SK-N-DZ (cell line): ENCODE measurements at places on chromosomes 12 and 14.

DNA sequence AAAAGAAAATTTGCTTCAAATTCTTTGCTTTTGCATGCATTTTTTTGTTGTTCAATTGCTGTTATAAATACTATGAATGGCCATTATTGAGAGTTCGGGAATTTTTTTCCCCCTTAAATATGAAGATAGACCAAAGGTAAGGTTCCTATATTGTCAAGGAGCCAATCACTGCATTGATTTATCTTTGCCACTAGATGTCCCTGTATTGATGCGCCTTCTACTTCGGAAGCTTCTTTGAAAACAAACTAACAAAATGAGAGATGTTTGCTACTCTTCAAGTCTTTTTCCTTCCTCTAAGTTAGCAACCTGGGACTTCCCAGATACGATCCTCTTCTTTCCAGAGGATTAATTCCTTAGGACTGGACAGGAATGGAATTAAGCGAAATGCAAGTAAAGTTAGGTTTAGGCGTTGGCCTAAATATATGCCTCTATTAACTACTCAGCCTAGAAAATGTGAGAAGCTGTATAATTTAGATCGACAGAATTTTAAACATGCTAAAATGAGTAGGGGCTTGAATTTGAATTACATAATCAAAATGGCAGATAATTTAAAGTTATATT is 318.1 kb downstream of the AEBP2 start:
- DNase-seq = peak; percentile 50

GRCh38 chr12:41621291-41621690 is 433.2 kb downstream of the PDZRN4 start:
- no peak for DNase-seq

DNA sequence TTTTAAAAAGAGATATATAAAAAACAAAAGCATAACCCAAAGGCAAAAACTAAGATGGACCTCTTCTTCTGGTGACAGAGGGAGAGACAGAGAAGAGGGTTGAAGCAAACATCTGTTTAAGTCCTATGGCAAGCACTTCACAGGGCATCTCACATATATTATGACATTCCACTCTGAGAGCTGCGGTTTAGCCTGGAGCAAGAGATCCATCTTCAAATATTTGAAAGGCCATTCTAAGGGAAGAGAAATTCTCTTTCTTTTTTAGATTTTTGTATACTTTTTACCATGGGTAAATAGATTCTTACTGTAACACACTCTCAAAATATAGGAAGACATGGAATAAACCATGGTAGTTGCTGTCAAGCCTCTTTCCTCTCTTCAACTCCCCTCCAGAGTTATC is 204.1 kb downstream of the GXYLT1 start:
- DNase-seq = no peak

GRCh38 chr12:122499991-122500684 is 594 bp downstream of the ZCCHC8 start:
- DNase-seq = no peak

- DNase-seq = no peak
Measured at GRCh38 chr12:99232324-99232723, 415.2 kb upstream of the GARIN6 start.

DNA sequence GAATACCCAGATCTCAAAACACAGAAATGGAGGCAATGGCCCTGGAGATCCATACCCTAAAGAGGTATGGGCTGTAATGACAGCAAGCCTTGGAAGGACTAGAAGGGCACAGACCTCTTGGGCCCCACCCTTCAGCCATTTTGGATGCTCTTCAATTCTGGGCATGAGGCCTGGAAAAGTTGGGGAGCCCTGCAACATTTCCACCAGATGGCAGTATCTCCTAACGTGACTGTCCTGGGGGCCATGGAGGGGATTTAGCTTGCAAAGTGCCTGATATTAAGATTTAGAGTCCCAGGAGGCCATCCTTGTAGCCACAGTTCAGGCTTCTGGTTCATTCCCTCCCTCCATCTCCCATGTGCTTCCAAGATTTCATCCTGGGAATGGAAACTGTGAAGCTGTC is 30.2 kb downstream of the KCNA5 start:
- no peak for DNase-seq

DNA sequence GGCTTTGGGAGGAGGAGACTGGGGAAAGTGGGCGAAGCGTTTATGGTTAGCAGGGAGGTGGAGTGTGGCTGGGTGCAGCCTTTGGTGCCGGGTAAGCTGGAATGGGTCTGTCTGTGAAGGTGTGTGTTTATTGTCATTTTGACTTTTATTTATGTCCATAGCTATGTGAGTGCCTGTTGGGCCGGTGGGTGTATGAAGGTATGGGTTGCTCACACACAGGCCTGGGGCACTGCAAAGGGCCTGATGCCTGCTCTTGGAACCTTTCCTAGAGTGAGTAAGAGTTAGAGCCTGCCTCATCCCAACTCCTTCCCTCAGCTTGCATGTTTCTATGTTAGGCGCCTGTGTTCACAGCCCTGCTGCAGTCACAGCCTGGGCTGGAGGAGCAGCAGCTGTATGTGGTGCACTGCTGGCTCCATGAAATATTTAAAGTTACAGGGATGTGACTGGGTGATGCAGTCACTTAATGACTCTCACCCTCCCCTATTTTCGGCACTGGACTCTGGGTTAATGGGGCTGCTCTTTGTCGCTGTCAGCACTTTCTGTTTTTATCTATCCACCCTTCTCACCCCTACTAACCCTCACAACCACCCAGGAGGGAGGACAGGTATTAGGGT is 2.6 kb upstream of the PPP1R1A start:
- DNase-seq = no peak

DNA sequence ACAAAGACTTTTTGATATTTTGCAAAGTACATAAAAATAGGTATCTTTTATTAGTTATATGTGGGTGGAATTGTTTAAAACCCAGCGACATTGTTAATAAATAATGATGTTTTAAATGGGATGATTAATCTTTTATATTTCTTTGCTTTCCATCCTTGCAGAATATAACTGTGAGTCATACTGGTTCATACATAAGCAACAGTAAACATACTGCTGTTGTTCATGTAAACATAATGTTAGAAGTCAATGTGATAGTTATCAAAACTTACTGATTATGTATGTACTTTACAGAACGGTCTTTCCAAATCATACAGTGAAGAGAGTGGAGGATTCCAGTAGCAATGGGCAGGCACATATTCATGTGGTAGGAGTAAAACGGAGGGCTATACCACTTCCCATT is 119.8 kb downstream of the ARID2 start:
- no peak for DNase-seq

- DNase-seq = no peak
Measured at GRCh38 chr14:102089621-102090343, 2.9 kb upstream of the HSP90AA1 start.

DNA sequence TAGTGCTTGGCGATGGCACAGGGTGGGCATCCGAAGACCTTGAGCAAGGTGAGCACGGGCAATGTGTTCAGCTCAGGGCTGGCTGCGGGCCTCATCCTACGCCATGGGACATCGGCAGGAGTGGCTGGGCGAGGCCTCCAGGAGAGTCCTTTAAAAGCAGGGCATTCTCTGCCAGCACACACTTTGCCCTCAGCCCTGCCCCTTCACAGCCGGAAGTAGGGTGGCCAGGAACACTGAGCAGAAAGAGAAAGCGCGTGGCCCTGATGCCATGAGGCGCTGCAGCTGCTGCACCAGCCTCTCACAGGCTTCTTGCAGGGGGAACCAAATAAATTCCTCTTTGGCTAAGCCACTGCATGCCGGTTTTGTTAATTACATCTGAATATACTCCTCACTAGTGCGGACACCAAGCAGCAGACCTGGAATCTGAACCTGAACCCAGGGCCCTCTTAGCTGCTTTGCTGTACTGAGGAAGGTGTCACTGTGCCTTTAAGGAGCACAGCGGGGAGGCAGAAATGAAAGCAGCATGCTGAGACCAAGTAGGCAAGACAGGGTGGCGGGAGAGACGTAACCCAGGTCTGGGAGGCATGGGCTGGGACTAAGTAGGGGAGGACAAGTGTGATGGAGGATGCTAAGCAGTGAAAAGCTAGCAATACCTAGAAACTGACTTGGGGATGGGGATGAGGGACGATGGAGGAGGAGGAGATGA is 155.2 kb downstream of the TTC7B start:
- DNase-seq = no peak

DNA sequence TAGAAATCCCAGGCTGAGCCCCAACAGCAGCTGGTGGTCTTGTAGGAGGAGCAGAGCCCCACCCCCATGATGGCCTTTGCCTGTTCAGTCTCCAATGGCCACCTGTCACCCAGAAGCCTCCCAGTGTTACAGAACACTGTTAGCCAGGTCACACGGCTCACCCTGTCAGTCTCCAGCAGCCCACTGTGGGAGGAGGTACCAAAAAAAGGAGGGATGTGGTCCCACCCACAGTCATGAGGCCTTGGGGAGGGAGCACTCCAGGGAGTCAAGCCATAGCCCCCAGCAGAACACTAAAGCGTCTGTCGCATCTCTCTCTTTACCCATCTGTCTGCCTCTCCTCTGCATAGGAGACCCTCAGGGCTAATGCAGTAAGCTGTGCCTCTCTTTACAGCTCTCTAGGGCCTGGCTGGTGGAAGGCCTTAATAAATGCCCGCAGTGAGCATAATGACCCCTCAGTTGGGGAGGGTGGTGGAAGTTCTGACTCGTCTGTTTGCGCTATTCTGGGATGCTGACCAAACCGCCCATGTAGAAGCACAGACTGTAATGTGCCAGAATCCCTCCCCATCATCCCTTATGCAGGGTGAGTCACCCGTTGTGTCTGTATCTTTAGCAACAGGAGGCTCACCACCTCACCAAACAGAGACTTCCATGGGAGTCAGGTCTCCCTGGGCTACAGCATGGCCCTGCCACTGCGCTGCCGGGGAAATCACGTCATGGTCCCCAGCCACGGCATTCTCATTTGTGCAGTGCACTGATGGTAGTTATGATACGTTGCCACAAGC is 14.6 kb downstream of the C14orf132 start:
- DNase-seq = no peak

- DNase-seq = no peak
Measured at GRCh38 chr12:121537814-121538698, 42.8 kb downstream of the KDM2B start.

DNA sequence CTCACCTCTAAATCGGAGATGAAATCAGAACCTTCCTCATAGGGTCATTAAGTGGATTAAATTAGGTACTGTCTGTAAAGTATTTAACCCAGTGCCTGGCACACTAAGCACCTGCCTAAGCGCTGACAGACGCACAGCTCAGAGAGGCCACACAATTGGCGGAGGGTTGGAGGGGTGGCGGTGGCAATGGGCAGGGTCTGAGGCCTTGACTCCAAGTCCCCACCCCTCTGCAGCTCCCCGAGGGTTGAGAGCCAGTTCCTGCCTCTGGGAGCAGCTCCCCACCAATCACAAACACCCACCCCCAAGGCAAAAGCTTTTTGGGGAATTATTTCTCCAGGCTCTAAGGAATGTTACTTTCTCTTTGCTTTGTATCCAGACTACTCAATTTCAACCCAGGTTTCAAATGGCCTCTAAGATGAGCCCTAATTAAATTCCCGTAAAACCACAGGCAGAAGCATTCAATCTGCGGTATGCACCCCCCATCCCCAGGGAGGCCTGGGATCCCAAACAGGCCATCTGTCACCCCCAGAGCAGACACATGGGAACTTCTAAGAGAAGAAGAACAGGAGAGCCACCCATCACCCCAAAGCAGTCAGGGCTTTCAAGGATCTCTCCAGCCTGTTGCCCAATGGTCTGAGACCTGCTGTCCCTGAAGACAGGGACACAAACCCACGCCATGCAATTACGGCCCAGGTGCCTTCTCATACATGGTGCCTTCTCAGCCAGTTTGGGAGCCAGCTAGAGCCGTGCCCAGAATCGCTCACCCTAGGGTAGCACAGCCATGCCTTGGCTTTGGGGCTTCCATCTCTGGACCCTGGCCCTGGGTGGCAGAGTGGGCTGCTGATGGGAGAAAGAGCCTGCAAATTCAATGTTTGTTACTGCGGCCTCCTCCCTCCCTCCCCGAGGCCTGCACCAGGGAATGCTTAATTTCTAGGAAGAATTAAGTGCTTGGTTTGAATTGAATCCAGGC is 66.1 kb downstream of the CHGA start:
- peak; percentile 77 for DNase-seq

DNA sequence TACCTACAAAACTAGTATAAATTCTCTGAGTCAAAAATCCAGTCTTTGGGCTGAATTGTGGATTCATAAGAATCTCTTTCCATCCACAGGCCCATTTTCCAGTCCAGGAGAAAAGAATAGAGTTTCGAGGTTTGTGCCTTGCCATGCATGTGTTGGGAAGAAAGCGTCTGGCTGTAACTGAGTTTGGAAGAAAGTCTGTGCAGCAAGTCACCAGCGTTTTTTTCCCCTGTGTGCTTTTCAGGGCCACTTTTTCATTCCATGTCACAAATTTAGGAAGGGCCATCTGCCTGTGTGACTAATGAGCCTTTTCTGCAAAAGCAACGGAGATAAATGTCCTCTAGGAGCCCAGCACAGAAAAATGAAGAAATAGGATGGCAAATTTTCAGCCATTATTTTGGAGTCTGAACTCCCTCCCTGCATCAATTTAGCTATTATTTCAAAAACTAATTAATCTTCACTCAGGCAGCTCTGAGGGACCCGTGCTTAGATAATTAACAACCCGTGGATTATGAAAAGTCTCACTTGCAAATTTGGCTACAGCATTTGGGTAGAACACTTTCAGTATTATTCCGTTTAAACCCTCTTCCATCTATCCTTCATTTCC is 261.5 kb downstream of the SUDS3 start:
- no peak for DNase-seq

GRCh38 chr12:1502379-1502720 is 92.0 kb downstream of the FBXL14 start:
- DNase-seq = no peak

DNA sequence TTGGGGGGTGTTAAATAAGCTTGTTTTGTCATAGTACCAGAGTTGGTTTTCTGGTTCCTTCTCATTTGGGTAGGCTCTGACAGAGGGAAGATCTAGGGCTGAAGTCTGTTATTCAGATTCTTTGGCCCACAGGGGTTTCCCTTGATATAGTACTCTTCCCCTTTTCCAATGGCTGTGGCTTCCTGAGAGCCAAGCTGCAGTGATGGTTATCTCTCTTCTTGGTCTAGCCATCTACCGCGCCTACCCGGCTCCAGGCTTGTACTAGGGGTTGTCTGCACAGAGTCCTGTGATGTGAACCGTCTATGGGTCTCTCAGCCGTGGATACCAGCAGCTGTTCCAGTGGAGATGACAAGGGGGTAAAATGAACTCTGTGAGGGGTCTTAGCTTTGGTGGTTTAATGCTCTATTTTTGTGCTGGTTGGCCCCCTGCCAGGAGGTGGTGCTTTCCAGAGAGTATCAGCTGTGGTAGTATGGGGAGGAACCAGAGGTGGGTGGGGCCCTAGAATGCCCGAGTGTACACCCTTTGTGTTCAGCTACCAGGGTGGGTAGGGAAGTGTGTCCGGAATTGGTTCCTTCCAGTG is 209.7 kb downstream of the GPHN start:
- DNase-seq = no peak

DNA sequence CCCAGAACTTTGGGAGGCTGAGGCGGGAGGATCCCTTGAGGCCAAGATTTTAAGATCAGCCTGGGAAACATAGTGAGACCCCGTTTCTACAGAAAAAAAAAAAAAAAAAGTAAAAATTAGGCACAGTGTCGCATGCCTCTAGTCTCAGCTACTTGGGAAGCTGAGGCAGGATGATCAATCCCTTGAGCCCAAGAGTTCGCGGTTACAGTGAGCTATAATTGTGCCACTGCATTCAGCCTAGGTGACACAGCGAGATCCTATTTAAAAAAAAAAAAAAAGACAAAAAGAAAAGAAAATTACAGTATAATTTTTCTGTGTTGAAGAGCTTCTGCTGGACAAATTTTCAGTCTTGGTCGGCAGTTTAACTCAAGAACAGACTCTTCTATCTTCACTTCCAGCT is 133.9 kb upstream of the FGD4 start:
- DNase-seq = no peak
